ENCODE measurements at places on chromosomes 6 and 20. TPM values are rescaled to one million over a fixed set of nuclear protein-coding genes. Genes with fewer than 3 reads are reported as not detected.

The SLC22A16 gene
- total RNA-seq: under 0.01 TPM

The ZBTB12 gene
- 13.2 TPM for total RNA-seq

The HLA-DRA gene
- total RNA-seq: 0.17 TPM

The MOG gene
- not detected for total RNA-seq

The MICB gene
- total RNA-seq: 17.2 TPM

The PSORS1C2 gene
- not detected for total RNA-seq

The MAFB gene
- 7.7 TPM for total RNA-seq

The BANF2 gene
- not detected for total RNA-seq

The VGLL2 gene
- not detected for total RNA-seq

The RFX6 gene
- not detected for total RNA-seq

The SMLR1 gene
- total RNA-seq: not detected

The C6orf52 gene
- 0.26 TPM for total RNA-seq

The TRIM10 gene
- not detected for total RNA-seq

The VWA7 gene
- under 0.01 TPM for total RNA-seq
